ENCODE measurements at places on chromosomes 2 and 18. TPM values are rescaled to one million over a fixed set of nuclear protein-coding genes. Genes with fewer than 3 reads are reported as not detected.

DNA sequence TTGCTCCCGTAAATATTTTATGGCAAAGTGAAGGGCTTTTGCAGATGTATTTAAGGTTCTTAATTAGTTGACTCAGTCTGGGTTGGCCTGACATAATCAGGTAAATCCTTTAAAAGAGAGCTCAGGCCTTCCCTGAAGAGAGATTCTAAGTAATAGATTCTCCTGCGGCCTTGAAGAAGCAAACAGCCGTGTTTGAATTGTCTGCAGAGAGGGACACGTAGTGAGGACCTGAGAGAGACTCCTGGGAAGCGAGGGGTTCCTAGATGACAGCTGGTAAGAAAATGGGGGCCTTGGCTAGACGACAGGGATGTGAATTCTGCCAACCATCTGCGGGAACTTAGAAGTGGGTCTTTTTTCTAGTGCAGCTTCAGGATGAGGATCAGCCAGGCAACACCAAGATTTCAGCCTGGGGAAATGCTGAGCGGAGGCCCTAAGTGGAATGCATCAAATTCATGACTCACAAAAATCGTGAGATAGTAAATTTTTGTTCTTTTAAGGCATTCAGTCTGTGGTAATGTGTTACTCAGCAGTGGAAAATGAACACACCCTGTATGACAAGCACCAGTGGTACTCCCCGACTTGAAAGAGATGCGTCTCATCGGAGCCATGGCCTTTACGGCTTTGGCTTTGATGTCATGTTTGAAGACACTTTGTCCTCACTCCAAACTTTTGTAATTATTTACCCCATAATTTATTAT is 62.1 kb upstream of the SMIM21 start:
- no peak for DNase-seq

DNA sequence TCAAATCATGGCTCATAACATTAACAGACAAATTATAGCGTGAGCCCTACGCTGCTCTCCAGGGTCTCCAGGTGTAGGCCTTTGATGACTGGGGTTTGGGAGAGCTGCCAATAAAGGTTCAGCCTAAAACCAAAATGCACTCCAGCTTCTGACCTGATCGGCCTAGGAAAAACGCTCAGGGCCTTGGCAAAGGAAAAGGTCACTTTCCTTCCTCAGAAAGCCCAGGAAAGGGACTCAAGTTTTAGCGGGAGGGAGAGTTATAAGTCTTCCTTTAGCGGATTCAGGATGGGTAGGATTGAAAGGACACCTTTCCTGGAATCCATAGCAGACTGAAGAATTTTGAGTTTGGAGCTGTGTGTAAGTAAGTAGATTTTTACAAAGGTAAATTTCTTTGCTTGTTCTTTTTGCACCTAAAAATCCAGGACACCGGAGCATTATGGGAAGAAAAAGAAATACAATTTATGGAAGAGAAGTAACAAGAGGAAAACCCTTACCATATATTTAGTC is 8.8 kb downstream of the EVX2 start:
- no peak for DNase-seq

DNA sequence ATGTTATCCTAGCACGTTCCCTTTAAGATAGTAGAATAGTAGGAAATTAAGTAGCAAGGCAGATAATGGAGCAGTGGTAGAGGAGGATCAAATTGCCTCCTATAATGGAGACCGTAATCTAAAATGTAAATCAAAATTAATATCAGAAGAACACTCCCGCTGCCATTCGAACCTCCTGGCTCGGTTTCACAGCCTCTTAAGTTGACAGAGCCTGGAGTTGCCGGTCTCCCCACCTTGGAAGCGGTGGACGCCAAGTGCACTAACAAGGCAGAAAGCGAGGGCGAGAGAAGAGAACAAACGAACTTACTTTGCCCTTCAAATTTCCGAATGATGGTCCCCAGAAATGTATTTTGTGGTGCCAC is 450 bp downstream of the KCNH7 start:
- DNase-seq = no peak

FAHD2B gene
- 32.5 TPM for total RNA-seq

CYS1 gene
- total RNA-seq = not detected

DNA sequence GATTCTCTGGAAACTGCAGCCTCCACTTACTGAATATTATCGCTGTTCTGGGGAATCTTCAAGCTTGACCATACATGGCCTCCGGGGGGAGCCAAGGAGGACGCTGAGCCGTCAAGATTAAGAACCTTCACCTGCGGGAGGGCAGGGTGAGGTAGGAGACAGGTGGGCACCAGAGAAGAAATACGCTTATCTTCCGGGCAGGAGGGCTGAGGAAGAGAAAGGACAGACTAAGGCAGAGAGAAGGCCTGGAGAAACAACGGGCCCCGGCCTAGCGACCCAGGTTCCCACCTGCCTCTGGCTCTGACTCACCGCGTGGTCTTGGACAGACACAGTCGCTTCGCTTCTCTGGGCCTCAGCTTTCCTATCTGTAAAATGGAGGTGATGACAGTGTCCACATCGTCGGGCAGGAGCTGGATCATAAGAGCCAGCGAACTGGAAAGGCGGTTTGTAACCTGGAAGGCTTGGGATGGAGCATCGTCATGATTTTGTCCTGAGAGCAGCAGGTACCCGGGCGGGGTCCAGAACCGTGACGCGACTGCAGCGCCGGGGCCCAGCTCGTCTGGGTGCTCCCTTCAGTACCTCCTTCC is 659 bp downstream of the ZNF142 start:
- DNase-seq = peak; percentile 58

DNA sequence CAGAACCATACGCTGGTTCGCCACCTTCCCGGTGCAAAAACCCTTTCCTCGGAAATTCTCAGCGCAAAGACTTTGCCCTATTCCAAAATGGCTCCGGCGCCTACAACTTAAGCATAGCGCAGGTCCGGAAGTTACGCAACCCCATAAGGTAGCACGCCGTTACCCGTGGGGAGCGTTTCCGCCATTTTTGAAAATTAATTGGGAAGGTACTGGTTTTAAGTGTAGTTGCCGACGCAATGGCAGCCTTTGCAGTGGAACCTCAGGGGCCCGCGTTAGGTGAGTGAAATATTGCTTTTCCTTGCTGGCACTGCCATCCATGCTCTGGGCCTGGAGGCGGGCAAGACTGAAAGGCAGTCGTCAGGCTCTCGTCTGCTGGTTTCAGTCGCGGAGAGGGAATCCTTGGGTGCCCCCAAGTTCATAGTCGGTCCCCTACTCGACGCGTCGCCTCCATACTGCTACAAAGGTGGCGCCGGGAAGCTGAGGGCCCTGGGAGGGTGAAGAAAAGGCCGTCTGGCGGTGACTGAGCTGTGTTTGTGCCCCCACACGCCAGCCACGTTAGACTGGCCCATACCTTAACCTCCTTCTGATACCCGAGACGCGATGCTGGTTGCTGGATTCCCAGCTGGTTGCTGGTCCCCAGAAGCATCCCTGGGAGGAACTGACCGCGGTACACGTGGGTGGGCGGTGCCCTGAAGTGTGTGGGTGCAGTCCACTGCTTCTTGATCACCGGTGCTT is at the start of gene NUP35:
Gene NUP35, plus strand, starts transcription at position 222 of the 735 bp plus-strand sequence. Its CDS starts 15 bp downstream, at position 237.
- DNase-seq = peak; percentile 90

DNA sequence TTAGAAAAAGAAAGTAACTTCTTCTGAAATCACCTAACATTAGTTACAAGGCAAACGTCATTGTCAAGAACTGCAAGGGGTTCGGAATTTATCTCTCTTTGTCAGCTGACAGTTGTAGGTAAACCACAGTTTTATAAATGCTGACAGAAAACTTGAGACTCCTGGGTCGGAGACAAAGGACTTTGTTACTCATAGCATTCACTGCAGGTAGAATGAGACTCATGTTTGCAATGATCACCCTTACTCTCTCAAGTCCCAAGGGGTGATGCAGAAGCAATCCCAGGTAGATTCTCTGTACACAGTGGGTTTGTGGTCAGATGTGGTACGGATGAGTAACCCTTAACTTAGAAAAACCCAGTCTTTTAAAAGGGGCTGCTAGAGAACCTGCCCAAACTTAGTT is 757.8 kb downstream of the TRIB2 start:
- DNase-seq = no peak

DNA sequence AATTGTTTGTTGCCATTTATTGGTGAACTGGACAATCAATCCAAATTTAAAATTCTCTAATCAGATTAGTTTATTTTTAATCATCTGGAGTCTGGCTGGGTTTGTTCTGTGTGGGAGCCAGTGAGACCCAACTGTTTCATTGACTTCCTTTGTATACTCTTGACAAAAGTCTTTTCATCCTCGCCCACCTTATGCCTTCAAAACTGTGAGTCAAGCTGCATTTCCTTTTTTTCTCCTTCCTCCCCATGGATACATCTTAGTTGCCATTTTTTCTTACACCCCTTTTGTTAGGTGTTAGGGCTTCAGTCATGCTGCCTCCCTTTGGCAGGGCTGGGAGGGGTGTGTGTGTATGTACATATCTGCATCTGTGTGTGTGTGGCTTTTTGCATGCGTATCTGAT is 117.6 kb downstream of the PRKCE start:
- no peak for DNase-seq

PAPOLG gene
- total RNA-seq = 15.7 TPM

RMDN2 gene
- total RNA-seq = 1.8 TPM
